ENCODE measurements at places on chromosomes 12 and 14. TPM values are rescaled to one million over a fixed set of nuclear protein-coding genes. Genes with fewer than 3 reads are reported as not detected.

DNA sequence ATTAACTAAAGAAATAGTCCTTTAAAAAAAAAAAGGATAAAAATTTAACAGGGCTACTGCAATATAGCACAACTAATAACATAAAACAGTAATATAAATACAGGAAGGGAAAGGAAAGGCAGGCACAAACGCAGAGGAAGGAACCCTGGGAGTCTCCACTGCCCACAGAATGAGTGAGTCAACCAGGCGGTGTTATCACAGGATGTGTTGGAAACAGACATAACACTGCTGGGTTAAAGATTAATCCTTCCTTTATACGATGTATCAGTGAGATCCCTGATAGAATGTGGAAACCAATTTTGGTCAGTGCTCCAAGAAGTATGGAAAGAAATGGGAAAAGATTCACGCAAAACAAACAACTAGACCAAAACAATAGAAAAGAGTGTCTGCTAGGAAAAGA is 47.9 kb downstream of the FGD6 start:
- no peak for DNase-seq

The KRT84 gene
- not detected for total RNA-seq

The LPAR5 gene
- 1.6 TPM for total RNA-seq

GRCh38 chr12:51005671-51006070 is 20.5 kb downstream of the SLC11A2 start:
- no peak for DNase-seq

DNA sequence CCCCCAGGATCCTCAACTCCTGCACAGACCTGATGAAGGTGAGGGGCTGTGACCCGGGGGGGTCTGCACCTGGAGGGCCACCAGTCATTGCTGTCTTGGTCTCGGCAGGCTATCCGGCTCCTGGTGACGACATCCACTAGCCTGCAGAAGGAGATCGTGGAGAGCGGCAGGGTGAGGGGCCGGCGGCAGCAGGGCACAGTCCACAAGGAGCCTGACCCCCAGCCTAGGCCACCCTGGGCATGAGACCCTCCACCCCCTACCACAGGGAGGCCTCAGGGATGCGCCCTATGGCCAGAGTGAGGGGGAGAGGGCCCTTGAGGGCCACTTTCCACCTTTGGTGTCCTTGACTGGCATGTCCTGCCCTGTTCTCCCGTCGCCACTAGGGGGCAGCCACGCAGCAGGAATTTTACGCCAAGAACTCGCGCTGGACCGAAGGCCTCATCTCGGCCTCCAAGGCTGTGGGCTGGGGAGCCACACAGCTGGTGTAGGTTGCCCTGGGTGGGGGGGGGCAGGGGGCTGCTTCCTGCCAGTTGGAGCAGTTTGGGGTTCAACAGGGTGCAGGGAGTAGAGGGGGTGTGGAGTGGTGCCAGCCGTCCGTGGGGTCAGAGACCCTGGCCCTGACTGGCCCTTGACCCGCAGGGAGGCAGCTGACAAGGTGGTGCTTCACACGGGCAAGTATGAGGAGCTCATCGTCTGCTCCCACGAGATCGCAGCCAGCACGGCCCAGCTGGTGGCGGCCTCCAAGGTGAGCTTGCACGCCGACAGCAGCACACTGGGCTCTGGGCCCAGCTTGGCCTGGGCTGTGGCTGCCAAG is 25.0 kb downstream of the HIP1R start:
- DNase-seq: peak; percentile 88

- no peak for DNase-seq
Observed at GRCh38 chr14:26622611-26623010, 24.8 kb upstream of the NOVA1 start.
